ENCODE measurements at places on chromosomes 13 and 19.
A peak's percentile ranks its signal among the peaks of the same experiment; 100 is the strongest.

- DNase-seq: peak; percentile 70
Observed at GRCh38 chr19:45632468-45633196, 6.6 kb downstream of the EML2 start.

DNA sequence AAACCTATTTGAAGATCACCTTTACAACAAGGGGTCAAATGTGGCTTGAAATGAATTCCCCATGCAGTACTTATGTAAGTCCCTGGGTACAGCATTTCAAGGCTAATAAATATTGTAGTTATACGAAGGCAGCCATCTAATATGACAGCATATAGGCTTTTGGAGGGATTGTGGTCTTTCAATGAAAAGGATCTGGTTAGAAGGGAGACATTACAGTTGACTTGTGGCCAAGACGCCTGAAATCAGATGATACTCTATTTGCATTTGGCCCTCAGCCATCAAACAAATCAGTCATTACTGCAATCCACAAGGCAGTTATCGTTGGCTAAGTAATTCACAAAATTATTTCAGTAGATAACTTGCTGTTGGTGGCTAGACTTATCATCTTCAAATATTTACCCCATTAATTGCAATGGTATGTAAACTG is 242.7 kb downstream of the DCLK1 start:
- DNase-seq: no peak

GRCh38 chr13:44506719-44507118 is 69.4 kb downstream of the TSC22D1 start:
- DNase-seq: no peak

- DNase-seq: no peak
Observed at GRCh38 chr19:51702825-51703574, 9.9 kb downstream of the SPACA6 start.

DNA sequence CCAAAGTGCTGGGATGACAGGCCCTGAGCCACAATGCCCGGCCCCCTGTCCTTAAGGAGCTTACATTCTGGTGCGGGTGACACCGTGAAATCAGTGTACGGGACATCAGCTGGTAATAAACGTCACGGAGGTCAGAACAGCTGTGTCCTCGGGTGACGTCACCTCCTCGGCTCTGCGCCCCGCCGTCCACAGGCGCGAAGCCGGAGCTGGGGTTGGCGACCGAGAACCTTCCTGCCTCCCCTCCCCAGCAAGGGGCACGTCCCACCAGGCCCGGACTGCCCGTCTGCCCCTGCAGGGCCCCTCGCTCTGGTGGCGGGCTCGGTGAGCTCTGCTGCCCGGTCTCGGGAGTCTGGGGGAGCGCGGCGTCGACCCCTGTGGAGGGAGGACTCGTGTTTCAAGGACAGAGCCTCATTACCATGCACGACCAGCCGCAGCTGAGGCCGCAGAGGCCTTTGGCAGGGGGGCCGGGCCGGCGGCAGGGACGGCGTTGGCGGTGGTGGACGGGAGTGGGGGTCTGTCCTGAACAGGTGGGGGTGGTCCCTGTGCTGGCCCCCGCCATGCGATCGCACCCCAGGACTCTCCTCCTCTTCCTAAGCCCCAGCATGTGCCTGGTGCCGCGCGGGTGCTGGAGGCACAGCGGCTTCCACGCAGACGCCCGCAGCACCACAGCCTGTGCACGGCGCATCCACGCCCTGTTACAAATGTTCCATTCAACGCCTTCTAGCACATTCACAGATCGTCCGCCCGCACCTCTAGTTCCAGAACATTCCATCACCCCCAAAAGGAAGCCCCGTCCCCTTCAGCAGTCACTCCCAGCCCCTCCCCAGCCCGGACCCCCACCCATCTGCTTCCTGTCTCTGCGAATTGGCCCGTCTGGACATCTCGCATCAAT is 5.4 kb downstream of the LINGO3 start:
- DNase-seq: no peak

- DNase-seq: no peak
Observed at GRCh38 chr19:38911388-38912001, 491 bp downstream of the CCER2 start.
